ENCODE measurements at places on chromosomes 1 and 21. TPM values are rescaled to one million over a fixed set of nuclear protein-coding genes. Genes with fewer than 3 reads are reported as not detected.

Gene POLR3GL
- total RNA-seq: 10.3 TPM

Gene KCNA3
- under 0.01 TPM for total RNA-seq

DNA sequence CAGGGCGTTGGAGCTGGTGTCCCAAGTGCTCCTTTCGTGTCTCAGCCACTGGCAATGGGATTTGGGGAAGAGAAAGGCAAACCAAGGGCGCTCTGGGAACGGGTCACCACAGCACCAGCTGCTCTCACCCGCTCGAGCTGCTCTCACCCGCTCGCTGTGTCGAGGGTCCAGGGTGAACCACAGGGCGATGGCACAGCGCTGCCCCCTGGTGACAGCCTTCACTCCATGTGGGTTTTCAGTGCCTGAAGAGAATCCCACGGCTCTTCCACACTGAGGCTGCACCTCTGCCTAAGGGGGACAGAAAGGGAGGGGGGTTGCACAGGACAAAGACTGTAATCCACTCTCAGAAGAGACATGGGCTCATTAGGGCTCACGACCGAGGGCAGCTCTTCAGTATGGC is 7.1 kb upstream of the CLDN19 start:
- DNase-seq: no peak

GRCh38 chr1:88662723-88663122 is 21.4 kb upstream of the PKN2 start:
- no peak for DNase-seq

- no peak for DNase-seq
Observed at GRCh38 chr1:218611916-218612585, 266.9 kb downstream of the TGFB2 start.

DNA sequence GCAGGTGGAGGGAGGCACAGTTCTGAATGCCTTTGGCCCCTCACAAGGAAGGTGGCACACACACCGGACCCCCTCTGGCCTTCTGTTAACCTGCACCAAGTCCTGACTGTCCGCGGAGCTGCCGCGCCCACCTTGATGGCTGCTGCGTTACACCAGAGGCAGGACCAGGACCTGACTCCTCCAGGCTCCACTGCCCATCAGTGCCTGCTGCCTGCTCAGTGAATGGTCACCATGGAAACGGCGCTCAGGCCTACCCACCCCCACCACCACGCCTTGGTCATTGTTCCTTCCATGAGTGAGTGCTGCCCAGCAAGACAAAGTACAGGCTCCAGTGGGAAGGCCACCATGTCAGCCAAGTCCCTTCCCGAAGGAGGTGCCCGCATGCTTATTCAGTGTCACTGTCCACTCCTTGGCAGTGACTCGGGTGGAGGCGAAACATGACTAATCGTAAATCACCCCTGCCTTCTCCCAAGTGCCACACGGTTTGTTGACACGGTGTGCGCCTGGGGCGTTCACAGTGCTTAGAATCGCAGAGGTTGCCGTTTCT is 57.3 kb downstream of the SLC37A1 start:
- no peak for DNase-seq

DNA sequence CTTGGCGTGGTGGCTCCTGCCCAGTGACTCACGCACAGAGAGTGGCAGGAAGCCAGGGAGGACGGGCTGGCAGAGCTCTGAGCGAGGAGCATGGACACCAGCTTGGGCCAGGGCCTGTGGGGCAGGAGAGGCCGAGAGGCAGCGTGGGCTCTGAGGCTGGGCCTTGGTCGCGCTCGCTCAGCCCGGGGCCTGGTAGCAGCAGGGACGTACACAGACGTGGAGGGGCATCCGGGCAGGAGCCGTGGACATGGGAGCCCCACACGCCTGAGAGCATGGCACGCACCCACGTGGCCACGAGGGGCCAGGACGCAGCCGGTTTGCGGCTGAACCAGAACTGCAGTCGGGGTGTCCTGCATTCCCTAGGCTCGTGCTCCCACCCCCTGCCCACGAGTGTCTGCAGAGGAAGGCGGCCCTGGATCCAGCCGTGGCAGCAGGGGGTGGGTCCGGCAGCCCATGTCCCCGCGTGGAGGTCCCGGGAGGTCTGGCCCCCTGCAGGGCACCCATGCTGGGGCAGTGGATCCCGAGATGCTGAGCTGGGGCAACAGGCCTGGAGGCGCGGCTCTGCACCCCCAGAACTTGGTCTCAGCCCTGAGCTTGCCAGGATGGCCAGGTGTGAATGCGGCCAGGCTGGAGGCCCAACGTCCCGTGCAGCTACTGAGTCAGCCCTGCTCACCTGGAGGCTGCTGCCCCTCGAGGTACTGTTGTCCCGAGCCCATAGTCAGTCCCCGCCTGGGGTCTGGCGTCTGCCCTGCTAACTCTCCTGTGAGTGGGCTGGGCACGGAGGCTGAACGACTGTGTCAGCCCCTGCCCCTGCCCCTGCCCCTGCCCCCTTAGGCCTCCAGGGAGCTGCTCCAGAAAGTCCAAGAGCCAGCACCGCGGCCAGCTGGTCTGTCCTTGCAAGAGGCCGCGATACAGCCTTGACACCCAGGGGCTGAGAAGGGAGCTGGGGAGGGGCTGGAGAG is 61.6 kb downstream of the SLX9 start:
- peak; percentile 65 for DNase-seq

DNA sequence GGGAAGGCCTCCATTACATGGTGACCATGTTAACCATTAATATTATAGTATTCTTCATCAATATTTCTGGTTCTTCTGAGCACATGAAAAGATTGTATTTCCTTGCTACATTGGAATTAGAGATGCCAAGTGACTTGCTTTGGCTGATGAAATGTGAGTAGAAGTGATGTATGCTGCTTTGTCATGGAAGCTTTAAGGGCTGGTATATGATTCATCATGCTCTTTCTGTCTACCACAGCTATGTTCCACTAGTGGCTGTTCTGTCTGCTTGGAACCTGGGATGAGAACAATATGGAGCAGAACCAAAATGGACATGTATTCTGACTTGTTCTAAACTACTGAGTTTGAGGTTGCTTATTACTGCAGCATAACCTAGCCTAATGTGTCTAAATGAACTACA is 163.3 kb downstream of the TM2D1 start:
- DNase-seq: no peak

GRCh38 chr1:245207801-245208200 is 53.0 kb downstream of the KIF26B start:
- no peak for DNase-seq
